ENCODE measurements at places on chromosomes 1 and 21.

DNA sequence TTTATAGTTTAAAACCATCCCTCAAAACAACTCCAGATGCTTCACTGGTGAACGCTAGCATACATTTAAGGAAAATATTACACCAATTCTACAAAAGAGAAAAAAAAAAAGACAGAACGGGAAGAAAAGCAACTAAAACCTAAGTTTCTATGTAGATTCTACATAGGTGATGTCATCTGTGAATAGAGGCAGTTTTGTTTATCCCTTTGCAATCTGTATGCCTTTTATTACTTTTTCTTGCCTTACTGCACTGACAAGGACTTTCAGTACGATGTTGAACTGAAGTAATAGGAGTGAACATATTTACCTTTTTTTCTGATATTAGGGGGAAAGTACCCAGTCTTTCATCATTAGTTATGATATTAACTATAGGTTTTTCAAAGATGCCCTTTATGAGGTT, 101.7 kb upstream of the HAO2 start:
- DNase-seq, result no peak

DNA sequence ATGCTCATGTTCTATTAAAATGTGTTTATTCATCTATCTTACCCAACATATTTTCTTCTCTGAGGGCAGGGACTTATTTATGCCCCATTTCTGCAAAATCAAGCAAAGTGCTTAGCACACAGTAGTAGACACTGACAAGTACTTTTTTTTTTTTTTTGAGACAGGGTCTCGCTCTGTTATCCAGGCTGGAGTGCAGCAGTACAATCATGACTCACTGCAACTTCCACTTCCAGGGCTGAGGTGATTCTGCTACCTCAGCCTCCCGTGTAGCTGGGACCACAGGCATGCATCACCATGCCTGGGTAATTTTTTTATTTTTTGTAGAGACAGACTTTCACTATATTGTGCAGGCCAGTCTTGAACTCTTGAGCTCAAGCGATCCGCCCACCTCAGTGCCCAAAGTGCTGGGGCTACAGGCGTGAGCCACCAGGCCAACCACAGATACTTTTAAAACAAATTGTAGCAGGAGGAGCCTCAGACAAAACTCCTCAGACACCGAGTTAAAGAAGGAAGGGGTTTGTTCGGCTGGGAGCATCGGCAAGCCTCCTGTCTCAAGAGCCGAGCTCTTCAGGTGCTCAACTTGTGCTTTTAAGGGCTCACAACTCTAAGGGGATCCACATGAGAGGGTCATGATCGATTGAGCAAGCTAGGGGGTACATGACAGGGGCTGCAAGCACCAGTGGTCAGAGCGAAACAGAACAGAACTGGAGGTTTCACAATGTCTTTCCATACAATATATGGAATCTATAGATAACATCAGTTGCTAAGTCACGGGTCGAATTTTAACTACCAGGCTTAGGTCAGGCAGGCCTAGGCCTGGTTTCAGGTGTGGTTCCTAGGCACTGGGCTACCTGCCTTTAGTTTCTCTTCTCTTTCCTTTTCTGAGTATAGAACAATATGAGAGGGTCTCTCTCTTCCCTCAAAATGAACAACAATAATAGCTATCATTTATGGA, 5.7 kb upstream of the TMEM167B start:
- DNase-seq, result no peak

DNA sequence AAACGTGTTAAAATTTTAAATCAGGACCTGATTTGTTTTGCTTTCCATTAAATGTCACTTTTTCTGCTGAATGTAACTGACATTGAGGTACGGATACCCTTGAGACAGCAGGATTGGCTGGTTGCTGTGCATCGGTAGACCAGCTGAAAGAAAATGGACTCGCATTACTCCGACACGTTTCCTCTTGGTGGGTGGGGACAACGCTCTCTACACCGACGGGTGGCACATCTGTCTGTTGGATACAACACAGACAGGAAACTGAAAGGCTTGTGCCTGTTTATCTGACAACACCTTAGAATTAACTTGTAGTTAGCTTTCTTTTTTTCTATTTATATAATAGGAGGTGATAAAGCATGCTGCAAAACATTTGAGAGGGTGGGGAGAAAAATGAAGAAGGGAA, 19.4 kb downstream of the PRPF38A start:
- DNase-seq, result peak; percentile 60

DNA sequence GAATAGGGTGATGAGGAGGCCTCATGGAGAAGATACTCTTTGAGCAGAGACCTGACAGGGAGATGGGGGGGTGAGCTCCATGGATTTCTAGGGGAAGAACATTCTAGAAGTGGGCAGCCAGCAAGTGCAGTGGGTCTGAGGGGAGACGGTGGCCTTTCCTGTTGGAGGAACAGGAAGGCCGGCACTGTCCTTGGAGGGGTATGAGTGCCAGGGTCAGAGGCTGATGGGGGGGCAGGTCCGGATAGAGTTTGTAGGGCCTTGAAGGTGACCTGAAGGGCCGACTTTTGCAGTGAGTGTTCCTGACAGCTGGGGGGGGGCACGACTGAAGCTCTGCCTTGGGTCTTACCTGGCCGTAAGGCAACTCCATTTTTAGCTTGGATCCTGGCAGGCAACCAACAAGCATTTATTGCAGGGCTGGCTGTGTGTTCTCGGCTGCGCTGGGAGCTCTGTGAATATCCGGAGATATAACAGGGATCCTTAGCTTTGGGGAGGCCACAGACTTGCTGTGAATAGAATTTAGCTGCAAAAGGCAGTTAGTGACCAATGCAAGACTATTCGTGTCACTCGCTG, 130.6 kb downstream of the MRPS6 start:
- no peak for DNase-seq

DNA sequence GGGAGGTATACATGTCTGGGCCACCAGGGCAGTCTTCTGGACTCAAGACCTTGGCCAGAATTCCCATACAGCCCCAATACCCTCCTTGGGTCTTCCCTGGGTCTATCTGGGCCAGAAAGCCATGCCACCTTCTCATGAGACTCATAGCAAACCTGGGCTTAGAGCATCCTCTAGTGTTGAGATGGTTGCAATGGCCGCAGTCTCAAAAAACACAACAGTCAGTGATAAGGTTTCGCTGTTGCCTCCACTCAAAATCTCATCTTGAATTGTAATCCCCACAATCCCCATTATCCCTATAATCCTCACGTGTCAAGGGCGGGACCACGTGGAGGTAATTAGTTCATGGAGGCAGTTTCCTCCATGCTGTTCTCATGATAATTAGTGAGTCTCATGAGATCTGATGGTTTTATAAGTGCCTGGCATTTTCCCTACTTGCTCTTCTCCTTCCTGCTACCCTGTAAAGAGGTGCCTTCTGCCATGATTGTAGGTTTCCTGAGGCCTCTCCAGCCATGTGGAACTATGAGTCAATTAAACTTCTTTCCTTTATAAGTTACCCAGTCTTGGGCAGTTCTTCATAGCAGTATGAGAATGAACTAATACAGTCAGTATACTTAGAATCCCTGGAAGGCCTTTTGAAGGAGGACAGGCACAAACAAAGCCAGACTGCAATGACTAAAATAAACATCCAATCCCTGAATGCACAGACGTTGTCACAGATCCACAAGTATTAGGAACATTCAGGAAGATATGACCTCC, 77.0 kb downstream of the CTH start:
- no peak for DNase-seq

GRCh38 chr1:80054129-80054528, 1047.6 kb upstream of the ADGRL4 start:
- no peak for DNase-seq

DNA sequence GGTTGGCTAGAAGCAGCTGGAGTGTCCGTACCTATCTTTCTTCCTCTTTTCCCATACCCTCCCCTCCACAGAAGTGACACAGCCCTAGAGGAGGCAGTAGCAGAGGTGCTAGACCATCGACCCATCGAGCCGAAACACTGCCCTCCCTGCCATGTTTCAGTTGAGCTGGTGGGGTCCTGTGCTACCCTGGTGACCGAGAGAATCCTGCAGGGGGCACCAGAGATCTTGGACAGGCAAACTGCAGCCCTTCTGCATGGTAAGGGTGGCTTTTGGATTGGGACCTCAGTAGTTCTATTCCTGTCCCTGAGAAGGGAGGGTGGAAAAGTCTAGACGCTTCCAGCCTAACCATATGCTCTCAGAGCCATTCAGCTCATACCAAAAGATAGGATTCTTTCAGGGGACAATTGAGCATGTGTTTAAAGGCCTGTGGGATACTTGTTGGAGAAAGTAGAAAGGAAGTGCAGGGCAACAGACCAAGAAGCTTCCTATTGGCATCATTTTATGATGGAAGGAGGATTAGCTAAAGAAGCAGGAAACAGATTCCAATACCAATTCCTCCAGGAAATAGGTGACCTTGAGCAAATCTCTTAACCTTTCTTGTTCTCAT, 11.7 kb upstream of the BNIPL start:
- DNase-seq, result peak; percentile 91

GRCh38 chr1:180482425-180483275, 19.7 kb downstream of the ACBD6 start:
- DNase-seq, result no peak

DNA sequence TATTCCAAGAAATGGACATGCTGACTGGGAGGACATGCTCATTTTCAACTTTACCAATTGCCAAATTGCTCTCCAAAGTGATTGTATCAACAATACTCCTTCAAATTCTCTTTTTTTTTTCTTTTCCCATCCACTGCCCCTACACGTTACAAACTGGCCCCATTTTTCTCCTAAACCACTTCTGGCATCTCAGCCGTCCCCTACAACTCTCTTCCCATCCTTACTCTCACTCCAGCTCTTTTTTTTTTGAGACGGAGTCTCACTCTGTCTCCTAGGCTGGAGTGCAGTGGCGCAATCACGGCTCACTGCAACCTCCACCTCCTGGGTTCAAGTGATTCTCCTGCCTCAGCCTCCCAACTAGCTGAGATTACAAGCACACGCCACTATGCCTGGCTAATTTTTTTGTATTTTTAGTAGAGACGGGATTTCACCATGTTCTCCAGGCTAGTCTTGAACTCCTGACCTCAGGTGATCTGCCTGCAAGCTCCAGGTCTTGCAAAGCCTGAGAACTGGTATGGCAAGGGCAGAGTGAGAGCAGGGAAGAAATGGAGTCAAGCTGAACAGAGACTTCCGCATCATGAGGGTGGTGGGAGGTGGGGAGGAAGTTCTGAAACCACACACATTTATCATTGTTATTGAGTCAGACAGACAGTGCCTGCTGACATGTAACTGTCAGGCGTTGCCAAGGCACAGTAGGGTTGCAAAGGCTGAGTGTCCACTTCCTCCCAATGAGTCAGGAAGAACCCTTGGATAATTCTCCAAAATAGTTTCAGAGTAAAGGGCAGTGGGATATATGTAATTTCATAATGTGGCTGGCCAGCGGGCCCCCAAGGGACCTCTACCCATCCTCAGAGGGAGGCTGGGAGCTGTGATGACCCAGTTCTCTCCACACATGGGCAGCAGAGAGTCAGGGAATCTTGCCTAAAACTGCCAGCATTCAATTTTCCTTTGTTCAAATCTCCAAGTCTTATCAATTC, 17.4 kb downstream of the CELA3A start:
- DNase-seq, result peak; percentile 73

DNA sequence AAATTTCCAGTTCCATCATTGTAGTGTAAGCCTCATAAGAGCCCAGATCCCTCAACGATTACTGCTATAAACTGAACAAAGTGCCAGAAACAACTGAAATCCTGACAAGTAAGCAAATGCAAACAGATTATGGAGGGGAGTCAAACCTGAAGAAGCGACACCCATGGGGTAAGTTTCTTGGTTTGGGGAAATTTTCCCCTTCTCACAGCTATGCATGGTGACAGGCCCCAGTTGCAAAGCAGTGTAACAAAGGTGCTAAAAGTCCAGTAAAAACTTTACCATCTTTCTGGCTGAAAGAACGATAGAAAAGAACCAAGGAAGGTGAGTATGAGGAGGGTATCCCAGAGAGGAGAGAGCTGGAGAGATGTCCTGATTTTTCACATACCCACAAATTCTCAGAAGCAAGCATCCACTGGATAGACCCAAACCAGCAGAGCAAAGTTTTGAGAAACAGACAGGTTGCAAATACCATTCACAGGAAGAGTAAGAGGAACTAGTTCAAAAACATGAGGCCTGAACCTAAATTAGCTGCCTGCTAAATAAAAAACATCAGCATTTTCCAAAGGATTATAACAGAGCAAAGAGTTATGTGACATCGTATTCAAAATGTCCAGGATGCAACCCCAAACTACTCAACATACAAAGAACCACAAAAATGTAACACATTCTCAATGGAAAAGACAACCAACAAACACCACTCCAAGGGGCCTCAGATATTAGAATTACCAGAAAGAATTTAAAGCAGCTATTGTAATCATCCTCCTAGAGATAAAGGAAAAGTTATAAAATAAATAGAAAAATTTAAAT, 14.5 kb downstream of the SCYL3 start:
- DNase-seq, result no peak

DNA sequence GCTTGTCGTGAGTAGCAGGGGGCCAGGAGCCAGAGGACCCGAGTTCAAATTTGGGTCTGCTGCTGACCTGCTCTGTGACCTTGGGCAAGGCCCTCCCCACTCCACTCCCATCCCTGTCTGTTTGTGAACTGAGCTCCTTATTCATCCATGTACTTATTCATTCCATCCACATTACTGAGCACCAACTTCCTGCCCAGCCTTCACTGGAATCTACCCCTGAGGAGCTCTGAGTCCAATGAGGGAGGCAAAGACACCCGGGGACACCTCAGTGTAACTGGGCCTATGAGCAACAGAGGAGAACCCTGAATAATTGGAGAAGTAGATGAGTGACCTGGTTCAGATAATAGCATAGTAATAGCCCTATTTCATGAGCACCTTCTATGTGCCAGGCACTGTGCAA, 8.9 kb downstream of the BSND start:
- DNase-seq, result no peak

- DNase-seq, result no peak
Measured at GRCh38 chr1:111551623-111552411, 48.4 kb upstream of the ADORA3 start.

- no peak for DNase-seq
Measured at GRCh38 chr1:245582026-245582425, 427.2 kb downstream of the KIF26B start.

- DNase-seq, result no peak
Measured at GRCh38 chr1:107545056-107545577, 404.3 kb downstream of the NTNG1 start.

DNA sequence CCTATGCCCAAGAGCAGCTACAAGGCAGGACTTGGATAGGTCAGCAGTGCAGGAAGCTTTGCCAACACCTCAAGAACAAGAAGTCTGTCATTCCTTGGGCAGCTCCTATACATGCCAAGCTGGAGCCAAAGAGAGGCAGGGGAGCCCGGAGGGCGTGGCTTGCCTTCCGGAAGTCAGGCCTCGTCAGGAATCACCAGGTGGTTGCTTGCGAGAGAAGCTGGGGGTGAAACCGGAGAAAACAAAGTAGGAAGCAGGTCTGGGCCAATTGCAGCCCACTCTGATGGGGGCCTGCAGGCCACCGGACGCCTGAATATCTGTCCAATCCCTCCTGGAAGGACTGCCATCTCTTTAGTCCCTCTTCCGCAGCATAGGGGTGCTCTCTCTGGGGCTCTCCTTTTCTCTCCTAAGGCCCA, 794 bp upstream of the FAM76A start:
- DNase-seq, result no peak

Measured in stimulated activated CD8-positive, alpha-beta memory T cell treated with anti-CD3 and anti-CD28 coated beads, Interleukin-4, amount 100 ng/mL, for 48 hours (primary cell).